Activated CD4-positive, alpha-beta T cell treated with anti-CD3 and anti-CD28 coated beads, Interleukin-2, amount 50 U/mL, for 4 hours (primary cell): ENCODE measurements at places on chromosomes 1 and 21.

DNA sequence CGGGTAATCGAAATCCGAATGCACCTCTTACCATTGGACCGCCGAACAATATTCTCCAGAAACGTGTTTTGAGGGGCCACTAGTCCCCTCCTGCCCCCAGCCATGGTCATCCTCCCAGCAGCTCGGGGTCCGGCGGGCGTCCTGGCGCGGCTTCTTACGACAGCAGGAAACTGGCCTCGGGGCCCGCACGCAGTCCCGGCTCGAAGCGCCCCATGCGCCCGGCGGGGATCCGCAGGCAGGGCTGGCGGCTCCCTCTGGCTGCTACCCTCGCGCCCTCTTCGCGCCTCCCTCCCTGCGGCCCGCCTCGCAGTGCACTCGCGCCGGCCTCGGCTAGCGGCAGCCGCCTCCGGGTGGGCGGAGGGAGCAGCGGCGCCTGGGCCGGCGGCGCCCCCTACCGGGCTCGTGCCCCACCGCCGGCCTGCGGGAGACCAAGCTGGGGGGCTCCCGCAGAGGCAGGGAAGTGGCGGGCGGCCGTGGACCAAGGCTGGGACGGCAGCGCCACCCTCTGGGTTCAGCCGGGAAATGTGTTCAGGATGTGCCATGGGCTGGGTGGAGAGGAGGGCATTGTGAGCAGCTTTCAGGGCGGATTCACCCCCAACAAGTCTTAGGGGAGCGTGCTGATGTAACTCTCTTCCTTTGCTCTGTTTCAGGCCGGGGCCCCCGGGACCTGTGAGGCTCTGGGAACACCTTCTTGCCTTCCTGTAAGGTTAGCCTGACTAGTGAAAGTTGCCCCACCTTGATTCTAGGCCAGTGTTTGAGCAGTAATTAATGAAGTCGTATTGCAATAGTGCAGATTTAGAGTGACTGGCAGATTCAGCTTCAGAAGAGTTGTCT, at the start of gene KCNH1:
Gene KCNH1 (minus strand): TSS at position 313 of the 834 bp plus-strand sequence. CDS start 203 bp downstream, at position 110.
- DNase-seq: peak; percentile 61

- no peak for DNase-seq
Measured at GRCh38 chr1:95068956-95069709, 3.6 kb downstream of the ALG14 start.

DNA sequence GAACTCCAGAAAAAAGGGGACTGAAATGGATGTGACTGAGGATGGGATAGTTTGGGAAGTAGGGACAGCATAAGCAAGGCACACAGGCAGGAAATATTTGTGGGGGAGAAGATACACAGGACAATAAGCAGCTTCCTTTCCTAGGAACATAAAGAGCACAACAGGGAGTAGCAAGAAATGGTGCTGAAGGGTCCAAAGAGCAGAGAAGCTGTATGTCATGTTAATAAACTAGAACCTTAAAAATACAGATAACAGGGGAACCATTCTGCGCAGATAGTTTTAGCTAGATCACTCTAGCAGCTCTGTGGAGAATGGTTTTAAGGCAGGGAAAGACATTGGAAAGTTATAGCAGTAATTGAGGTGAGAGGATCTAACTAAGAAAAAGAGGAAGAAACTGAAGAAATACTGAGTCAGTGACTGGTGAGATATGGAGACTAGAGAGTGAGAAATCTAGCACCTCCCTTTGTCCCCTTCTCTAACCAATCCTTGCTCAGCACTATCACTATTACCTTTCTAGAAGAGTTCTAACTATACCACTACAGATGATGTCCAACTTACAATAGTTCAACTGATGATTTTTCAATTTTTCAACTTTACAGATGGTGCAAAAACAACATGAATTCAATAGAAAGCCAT, 95.0 kb downstream of the CDC42BPA start:
- no peak for DNase-seq

GRCh38 chr1:229203030-229203751, 67.7 kb upstream of the RAB4A start:
- DNase-seq: no peak

GRCh38 chr1:38038861-38039260, 7.7 kb downstream of the POU3F1 start:
- DNase-seq: no peak

GRCh38 chr1:96360036-96360795, 361.4 kb upstream of the PTBP2 start:
- no peak for DNase-seq

DNA sequence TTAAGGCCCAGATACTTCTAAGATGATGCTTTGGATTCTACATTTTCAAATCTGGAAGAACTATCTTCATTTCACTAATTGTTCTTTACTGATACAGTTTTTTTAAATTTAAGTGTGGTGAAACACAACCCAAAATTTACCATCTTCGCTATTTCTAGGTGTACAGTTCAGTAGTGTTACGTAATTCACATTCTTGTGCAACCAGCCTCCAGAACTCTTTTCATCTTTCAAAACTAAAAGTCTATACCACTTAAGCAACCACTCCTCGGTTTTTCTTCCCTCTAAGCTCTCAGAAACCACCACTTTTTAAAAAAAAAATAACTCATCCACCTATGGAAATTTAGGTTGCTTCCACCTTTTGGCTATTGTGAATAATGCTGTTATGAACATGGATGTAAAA, 220.7 kb downstream of the PDE4B start:
- DNase-seq: no peak

DNA sequence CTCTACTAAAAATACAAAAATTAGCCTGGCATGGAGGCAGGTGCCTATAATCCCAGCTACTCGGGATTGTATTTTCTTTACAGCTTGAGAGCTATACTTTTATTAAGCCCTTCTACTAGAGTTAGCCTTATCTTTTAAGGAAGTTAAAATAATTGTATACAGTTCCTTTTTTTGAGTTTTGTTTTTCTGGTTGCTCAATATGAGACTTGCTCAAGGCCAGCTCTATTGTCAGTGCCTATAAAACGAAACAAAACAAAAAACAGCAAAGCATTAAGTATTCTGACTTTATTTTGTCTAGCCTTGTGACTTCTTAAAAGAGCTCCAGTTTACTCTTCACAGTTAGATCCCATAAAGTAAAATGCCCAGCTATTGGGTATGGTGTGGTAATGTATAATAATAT, 17.2 kb downstream of the PKN2 start:
- DNase-seq: no peak

DNA sequence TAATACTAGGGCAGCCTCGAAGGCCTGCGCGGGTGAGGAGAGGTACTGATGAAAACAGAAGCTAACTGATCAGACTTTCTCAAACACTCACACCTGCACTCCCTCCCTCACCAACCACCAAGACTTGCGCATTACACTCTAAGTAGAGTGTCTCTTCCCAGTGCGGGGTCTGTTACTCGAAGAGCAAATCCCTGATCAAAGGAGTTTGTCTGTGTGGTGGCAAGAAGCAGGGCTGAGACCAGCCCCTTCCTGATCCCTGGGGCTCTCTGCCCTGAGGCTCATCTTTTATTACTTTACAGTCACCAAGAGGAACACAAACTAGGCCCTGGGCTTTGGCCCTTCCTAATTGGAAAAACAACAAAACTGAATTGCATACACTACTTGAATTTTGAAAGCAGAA, 19.5 kb upstream of the TSNAX start:
- no peak for DNase-seq

GRCh38 chr21:34935898-34936297, 113.2 kb downstream of the RUNX1 start:
- DNase-seq: no peak

- no peak for DNase-seq
Measured at GRCh38 chr1:195733826-195734225, 874.4 kb downstream of the KCNT2 start.

DNA sequence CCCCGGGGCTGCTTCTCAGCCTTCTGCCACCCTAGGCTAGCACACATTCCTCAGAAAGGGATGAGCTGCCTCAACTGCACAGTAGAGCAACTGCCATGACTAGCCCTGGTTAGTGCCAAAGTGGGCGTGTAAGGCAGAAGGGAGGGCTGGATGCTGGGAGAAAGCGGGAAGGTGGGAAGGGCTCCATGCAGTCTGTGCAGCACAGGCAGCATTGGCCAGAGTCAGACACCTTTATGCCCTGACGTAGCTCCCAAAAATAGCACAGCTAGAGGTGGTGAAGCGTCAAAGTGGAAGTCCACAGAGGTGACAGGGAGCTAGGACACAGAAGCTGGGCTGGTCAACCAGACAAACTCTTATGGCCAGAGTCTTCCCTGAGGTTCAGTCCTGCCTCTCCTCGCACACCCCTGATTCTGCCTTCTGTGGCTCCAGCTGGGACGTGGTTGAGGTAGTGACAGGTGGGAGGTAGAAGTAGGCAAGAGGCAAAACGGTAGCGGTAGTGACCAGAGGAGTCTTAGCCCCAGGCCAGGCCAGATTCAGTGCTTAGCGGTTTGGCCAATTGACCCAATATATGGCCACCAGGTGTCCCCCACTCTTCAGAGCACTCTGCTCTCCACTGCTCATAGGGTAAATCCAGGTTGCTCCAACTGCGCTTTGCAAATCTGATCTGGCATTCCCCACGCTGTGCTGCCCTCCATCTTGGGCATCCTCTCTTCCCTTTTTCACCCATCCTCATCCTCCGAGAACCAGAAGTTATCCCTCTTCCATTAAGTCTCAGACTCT, 45.6 kb downstream of the DDX20 start:
- no peak for DNase-seq

GRCh38 chr21:43982489-43983078, 29.5 kb upstream of the TRAPPC10 start:
- no peak for DNase-seq

DNA sequence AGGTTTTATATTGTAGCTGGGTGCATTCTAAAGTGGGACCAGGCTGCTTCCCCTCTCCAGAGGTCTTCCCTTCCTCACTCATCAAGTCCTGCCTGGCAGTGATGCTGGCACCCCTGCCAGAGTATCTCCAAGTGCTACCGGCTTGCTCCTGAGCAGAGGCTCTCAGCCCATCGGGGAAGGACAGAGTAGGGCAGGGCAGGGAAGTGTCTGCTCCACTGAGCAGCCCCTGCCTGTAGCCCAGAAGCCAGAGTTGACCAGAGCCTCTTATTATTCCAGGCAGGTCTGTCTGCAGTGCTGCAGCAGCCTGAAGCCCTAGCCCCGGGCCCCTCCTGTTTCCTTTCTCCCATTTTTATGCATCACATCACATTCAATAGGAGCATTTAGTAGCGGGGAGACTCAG, 51.1 kb downstream of the ATP2B4 start:
- no peak for DNase-seq

DNA sequence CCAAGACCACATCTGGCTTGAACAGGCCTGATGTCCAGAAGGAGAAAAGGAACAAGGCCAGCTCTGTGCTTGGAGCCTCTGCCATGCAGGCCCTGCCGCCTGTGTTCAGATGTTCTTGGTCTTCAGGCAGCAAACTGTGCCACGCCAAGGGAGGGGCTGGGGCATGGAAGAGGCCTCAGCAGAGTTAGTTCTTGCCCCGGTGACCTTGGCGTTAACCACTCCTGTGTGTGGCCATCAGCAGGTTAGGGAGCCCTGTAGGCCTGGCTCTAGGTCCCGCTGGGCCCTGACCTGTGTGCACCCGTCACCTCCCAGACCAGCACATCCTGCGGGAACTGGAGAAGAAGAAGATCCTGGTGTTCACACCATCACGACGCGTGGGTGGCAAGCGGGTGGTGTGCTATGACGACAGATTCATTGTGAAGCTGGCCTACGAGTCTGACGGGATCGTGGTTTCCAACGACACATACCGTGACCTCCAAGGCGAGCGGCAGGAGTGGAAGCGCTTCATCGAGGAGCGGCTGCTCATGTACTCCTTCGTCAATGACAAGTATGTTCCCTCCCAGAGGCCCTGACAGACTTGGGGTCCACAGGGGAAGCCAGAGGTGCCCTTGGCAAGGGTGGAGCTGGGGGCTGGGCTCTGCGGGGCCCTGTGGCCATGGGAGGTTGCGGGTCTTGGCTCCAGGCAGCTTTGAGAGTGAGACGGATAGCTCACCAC, 7.1 kb downstream of the ZC3H12A start:
- DNase-seq: no peak

- no peak for DNase-seq
Measured at GRCh38 chr1:77876884-77877283, 11.5 kb upstream of the NEXN start.

GRCh38 chr1:219347921-219348391, 174.3 kb downstream of the LYPLAL1 start:
- no peak for DNase-seq

DNA sequence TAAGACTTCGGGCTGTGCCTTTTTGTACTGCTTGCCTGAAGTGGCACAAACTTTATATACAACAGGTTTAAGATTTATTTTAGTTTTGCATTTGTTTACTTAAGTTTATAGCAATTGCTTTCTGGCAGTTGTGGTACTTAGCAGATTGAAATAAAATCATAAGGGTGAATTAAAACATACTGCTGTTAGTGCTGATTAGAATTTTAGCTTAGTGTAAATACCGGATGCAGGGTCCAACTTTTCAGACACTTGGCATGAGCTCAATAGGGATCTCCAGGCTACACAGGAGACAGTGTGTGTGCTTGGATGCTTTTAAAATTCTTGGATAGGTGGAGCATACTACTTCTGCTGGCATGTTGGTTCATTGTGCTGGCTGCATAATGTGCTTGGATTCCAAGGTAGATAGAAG, 159.6 kb downstream of the NFIA start:
- DNase-seq: no peak

GRCh38 chr1:35718492-35719336, at the start of gene C1orf216:
TSS of gene C1orf216 (minus strand) at chr1:35718884. CDS start at chr1:35716321, 2,563 bp downstream.
- DNase-seq: peak; percentile 81

DNA sequence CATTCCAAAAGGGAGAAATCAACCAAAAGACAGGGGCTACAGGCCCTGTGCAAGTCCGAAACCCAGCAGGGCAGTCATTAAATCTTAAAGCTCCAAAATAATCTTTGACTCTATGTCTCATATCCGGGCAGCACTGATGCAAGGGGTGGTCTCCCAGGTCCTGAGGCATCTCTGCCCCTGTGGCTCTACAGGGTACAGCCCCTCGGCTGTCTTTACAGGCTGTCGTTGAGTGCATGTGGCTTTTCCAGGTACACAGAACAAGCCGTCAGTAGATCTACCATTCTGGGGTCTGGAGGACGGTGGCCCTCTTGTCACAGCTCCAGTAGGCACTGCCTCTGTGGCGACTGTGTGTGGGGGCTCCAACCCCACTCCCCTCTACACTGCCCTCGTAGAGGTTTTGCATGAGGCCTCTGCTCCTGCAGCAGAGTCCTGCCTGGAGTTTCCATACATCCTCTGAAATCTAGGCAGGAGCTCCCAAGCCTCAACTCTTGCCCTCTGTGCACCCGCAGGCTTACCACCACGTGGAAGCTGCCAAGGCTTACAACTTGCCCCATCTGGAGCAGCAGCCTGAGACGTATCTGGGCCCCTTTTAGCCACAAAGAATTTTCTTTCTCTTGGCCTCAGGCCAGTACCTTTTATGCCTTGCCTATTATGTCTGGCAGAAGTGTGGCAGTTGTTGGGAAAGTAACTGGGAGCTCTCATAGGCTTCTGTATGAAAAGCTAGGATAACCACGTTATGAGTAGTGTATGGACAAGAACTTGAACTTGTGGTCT, 52.5 kb downstream of the POU2F1 start:
- no peak for DNase-seq

DNA sequence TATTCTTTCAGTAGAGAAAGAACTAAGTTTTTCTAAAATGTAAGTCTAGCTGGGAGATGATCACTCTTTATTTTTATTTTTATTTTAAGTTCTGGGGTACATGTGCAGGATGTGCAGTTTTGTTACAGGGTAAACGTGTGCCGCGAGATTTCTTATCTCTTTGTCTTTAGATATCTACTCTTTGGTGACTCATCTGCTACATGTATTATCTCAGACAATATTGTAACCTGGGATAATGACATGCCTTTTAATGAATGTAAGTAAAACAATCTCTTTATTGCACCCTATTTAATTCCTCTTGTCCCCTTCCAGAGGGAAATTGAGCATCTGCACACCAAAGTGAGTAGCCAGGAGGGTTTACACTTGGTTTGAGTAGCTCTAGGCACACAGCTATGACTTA, 9.4 kb downstream of the CR2 start:
- DNase-seq: no peak
